ENCODE measurements at places on chromosomes 6 and 20.

DNA sequence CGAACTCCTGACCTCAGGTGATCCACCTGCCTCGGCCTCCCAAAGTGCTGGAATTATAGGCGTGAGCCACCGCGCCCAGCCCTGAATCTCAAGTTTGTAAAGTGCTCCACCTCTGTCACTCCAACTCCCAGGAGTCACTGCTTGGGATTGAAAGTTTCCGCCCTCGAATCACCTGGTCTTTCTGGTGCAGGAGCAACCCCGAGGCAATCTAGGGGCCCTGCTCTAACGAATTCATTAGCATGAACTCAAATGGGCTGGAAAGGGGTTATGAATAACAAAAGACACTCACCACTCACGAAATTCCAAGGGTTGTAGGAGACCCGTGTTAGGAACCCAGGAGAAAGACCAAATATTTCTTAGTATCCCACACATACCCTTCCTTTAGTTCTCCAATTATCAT lies 26.1 kb downstream of the RBCK1 start:
- DNase-seq: no peak

GRCh38 chr6:139250296-139251044 lies 41.3 kb downstream of the TXLNB start:
- no peak for DNase-seq

DNA sequence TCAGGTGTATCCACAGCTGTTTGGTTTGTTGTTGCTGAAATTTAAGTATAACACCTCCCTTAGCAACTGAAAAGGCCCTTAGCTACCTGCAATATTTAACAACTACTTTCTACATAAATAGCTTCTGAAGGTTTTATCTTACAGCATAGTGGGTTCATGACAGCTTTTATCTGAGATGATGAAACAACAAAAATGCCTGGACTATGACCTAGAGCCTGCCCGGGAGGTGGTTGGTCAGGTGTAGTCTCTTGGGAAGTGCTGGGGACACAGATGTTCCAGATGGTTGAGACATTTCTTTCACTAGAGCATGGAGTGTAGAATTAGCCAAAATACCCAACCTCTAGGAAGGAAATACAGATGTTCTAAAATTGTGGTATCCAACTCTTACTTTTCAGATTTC lies 705.4 kb downstream of the MAFB start:
- no peak for DNase-seq

GRCh38 chr20:36463212-36464061 lies 77.9 kb upstream of the MYL9 start:
- no peak for DNase-seq

DNA sequence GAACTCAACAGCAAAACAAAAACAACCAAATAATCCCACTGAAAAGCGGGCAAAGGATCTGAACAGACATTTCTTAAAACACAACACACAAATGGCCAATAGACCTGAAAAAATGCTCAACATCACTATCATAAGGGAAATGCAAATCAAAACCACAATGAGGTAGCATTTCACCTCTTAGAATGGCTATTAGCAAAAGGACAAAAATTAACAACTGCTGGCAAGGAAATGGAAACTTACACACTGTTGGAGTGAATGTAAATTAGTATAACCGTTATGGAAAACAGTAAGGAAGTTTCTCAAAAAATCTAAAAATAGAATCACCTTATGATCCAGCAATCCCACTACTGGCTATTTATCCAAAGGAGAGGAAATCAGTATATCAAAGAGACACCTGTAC lies 20.9 kb downstream of the FAM8A1 start:
- DNase-seq: no peak

GRCh38 chr20:19098806-19099578 lies 113.5 kb upstream of the SLC24A3 start:
- DNase-seq: no peak

GRCh38 chr20:2799271-2799670 lies 1.2 kb downstream of the CPXM1 start:
- no peak for DNase-seq

- DNase-seq: no peak
Observed at GRCh38 chr6:124962639-124963415, 590 bp downstream of the RNF217 start.

- DNase-seq: peak; percentile 6
Observed at GRCh38 chr20:60262967-60263603, 304.9 kb downstream of the CDH26 start.

- no peak for DNase-seq
Observed at GRCh38 chr6:39018103-39018502, 30.5 kb upstream of the GLP1R start.

DNA sequence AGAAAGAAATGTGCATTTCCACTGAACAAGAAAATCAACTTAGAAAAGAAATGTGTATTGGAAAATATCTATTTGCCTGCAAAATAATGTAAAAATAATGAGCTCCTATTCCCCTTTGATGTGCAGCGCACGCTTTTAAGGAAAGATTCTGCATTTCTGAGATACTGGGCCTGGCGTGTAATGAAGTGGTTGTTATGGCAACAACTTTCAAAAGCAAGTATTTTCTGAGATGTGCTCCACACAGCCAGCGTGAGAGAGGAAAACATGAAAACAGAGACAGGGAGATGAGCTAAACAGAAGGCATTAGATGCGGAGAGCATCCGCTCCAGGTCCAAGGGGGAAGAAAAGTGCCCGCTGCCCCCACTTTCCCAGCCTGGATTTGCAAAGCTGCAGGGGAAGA lies 39.1 kb upstream of the GTSF1L start:
- no peak for DNase-seq

GRCh38 chr20:23122321-23122720 lies 36.2 kb upstream of the CD93 start:
- no peak for DNase-seq

DNA sequence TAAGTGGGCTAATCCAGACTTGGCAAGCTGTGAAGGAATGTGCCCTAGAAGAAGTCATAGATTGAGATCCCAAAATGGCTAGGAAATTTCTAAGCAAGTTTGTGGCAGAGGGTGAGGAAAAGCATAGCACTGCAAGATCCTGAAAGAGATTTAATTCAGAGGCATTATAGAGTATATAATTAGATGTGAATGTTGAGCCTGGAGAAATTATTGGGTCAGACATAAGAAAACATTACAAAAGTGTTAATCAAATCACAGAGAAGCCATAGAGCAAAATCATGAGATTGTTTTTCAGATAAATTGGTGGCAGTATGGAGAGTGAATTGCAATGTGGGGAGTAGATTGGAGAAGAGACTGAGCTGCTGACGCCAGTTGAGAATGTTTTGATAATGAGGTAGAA lies 90.0 kb downstream of the CD2AP start:
- no peak for DNase-seq

DNA sequence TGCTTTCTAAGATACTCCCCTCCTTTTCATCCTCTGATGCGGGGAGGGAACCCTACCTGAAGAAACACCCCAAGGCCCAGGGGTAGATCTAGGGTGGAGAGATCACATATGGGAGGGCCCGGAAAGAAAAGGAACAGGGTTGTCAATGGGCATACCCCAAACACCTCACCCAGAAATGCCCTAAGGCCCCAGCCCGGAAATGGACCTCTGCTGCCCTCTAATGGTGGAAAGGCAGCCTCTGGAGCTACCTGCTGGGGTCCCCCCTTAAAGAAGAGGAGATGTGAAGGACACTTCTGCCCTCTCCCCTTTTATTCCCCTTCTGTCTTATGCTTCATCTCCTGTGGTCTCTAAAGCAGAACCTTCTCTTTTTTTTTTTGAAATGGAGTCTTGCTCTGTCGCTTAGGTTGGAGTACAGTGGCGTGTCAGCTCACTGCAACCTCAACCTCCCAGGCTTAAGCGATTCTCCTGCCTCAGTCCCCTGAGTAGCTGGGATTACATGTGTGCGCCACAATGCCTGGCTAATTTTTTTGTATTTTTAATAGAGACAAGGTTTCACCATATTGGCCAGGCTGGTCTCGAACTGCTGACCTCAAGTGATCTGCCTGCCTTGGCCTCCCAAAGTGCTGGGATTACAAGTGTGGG lies 458 bp upstream of the ARMC12 start:
- peak; percentile 67 for DNase-seq

- DNase-seq: peak; percentile 35
Observed at GRCh38 chr20:13261460-13262301, 40.6 kb downstream of the ISM1 start.

DNA sequence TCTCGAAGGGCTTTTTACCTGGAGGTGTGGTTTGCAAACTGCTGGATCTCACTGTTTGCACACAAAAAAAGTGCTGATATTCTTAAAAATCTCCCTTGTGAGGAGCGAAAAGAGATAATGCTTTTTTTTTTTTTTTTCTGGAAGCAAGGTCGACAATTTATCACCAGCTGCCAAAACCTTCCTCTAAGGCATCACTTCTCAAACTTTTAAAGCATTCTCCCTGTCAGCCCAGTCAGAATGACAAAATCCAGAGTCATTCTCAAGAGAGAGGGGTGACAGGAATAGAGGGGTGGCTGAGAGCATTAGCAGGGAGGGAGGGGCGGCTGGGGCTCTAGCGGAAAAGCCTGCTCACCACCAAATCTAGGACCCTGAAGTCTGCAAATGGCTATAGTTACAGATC lies 137.2 kb upstream of the ARMC2 start:
- DNase-seq: no peak

GRCh38 chr20:39904476-39905112 lies 784.4 kb downstream of the MAFB start:
- no peak for DNase-seq

DNA sequence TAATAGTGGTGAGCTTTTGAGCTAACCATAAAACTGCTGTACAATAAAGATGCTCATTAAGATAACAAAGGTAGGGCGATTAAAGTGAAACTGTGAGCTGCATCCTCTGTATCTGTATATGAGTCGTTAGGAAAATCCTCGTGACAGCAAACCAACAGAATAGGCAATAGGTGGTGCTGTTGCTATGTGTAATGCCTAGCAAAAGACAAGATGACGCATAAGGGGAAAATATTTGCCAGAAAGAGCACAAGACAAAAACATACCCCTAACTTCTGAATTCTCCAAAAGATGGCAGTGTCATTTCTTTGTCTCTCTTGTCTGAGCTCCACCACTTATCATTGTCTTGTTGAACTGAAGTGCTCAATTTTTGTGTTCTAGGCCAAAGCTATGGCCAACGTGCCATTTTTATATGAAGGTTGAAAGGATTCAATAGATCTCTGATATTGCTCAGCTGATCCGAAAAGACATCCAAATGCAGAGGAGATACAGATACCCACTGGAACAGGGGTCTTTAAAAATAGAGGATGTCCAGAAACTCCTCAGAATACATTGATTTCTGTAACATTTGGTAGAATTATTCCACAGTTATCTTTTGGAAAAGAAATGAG lies 56.3 kb upstream of the ANKEF1 start:
- DNase-seq: no peak

DNA sequence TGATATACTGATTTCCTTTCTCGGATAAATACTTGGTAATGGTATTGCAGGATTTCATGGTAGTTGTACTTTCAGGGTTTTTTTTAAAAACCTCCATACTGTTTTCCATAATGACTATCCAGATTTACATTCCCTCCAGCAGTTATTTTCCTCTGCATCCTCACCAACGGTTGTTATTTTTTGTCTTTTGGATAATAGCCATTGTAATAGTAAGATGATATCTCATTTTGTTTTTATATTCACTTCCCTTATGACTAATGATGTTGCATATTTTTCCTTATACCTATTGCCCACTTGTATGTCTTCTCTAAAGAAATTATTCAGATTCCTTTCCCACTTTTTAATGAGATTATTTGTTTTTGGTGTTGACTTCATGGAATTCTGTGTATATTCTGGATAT lies 231.0 kb downstream of the MEI4 start:
- no peak for DNase-seq

GRCh38 chr6:170289180-170289931 lies 1.5 kb downstream of the DLL1 start:
- no peak for DNase-seq

- DNase-seq: no peak
Observed at GRCh38 chr20:49699200-49699992, 14.3 kb downstream of the B4GALT5 start.

DNA sequence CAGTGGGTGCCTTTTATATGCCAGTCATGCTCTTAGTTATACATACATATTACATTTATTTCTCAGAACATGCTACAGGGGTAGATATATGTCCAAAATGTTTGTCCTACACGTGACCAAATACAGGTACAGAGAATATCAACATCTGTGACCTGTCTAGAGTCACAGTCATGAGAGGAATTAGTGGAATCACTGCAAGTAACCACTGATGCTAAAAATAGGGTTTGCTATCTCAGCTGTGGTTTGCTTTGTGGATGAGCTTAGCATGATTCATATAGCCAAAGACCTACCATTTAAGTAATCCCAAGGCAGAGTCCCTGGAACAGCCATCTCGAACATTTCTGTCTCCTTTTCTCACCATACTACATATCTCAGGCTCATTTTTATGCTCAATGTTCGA lies 32.3 kb downstream of the GSTA3 start:
- no peak for DNase-seq

- no peak for DNase-seq
Observed at GRCh38 chr6:703552-703951, 10.6 kb upstream of the EXOC2 start.

GRCh38 chr20:32523613-32524213 lies 61.4 kb downstream of the NOL4L start:
- DNase-seq: no peak

GRCh38 chr20:21505161-21505809 lies 8.6 kb downstream of the NKX2-2 start:
- DNase-seq: peak; percentile 82

DNA sequence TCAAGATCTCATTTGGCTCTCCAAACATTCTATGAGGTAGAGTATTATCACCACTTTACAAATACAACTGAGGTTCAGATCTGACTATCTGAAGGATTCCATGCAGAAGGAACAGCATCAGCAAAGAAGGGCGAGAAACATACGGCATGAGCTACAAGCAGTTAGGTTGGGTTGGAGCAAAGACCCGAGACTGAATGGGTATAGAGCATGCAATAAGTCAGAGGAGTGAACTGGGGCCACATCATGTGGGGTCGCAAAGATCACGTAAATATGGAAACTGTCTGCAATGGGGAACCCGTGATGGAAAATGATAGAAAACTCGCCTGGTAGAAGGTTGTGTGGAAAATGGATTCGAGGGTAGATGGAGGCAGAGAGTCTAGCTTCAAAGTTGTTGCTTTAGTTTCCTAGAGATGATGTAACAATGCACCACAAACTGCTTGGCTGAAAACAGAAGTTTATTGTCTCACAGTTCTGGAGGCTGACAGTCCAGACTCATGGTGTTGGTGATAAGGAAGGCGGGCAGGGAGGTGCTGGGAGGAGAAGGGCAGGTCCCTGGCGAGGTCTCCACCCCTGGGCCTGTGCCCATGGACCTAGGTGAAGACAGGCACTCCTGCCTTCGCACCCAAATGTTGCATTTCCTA lies 44.3 kb upstream of the BCLAF1 start:
- no peak for DNase-seq

- DNase-seq: no peak
Observed at GRCh38 chr20:11443382-11444119, 474.1 kb upstream of the BTBD3 start.

GRCh38 chr6:132959639-132960326 lies 145.4 kb downstream of the RPS12 start:
- DNase-seq: no peak

- DNase-seq: no peak
Observed at GRCh38 chr6:27667657-27668441, 194.9 kb upstream of the ZNF184 start.

GRCh38 chr20:34529742-34530141 lies 13.5 kb downstream of the DYNLRB1 start:
- DNase-seq: no peak

Measured in stimulated activated CD4-positive, alpha-beta T cell treated with anti-CD3 and anti-CD28 coated beads, Interleukin-12 subunit alpha, Interleukin-12 subunit beta, amount 100 ng/mL, for 24 hours (primary cell).